NCI-H526 (cell line): ENCODE measurements at places on chromosomes 7 and 10.

GRCh38 chr10:45439873-45440272 is 65.9 kb downstream of the ALOX5 start:
- no peak for DNase-seq

GRCh38 chr7:124713086-124713485 is 52.5 kb downstream of the GPR37 start:
- DNase-seq = no peak

DNA sequence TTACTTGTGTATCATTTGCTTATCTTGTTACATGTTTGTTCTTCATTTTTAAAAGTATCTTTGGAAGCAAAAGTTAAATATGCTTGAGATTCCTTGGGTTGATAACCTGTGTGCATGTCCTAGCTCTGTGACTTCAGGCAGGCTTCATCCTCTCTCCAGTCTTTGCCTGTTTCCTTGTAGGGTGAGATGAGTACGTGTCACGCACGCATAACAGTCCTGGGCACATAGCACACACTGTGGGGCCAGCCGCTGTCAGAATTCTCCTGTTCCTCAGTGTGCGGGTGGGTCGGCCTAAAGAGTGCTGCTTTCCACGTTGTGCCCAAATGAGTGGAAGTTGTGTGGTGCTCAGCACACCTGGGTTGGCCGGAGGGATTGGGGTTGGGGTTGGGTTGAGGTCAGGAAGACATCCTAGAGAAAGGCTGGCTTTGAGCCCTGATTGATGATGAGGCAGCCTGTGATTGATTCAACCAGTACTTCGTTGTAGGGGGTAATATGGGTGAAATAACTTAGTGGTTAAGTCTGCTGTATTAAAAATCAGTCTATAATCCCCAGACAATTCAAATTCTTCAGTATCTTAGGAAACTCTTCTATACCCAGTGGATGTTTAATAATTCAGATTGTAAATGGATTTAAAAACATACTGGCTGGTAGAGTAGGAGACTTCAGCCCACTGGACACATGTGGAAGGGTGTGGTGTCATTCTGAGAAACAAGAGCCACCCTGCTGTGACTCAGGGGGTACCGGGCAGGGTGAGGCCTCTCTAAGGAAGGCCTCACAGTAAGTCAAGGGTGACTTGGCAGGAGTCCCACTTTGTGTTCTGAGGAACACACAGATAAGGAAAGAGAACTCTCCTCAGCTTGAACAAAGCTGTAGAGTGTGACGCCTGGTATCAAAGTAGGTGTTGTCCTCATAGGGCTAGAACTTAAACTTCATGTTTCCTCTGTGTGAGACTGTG is 54.8 kb downstream of the DAGLB start:
- no peak for DNase-seq

- DNase-seq = no peak
Measured at GRCh38 chr10:11118686-11119085, 101.0 kb downstream of the CELF2 start.

DNA sequence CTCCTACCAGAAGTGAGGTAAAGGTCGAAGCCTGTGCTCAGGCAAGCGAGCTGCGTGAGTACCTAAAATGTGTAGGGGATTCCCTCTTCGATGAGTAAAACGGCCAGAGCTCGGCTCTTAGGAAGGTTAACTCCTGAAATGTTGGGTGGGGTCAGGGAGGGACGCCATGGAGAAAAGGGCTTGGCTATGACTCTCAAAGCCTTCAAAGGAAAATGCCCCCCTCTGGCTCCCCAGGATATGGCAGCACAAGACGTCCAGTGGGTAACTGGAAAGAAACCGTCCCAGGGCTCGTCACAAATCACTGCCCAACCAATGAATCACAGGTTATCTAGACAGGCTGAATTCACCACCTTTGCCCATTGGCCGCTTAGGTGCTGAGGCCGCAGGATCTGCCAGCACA is 58.0 kb downstream of the CALML3 start:
- DNase-seq = no peak

- no peak for DNase-seq
Measured at GRCh38 chr10:89301232-89301631, 614 bp upstream of the IFIT2 start.

- DNase-seq = no peak
Measured at GRCh38 chr10:42491001-42491592, 147.3 kb downstream of the ZNF33B start.

- DNase-seq = no peak
Measured at GRCh38 chr10:6819301-6819700, 239.2 kb upstream of the PRKCQ start.

DNA sequence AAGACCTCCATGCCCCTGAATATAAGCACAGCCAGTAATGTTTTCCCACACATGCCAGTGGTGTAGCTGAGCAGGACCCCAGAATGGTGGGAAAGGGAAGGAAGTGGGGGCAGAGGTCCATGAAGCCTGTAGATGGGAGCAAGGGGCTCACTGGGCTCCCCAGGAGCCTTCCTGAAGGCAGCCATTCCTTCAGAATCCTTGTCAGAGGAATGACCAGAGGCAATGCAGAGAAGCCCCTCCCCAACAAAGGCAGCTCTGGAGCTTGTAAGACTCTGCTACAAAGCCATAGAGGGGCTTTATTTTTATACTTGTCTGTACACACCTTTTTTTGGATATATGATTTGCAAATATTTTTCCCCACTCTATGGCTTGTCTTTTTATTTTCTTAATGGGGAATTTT is 165.0 kb upstream of the TCF7L2 start:
- no peak for DNase-seq

DNA sequence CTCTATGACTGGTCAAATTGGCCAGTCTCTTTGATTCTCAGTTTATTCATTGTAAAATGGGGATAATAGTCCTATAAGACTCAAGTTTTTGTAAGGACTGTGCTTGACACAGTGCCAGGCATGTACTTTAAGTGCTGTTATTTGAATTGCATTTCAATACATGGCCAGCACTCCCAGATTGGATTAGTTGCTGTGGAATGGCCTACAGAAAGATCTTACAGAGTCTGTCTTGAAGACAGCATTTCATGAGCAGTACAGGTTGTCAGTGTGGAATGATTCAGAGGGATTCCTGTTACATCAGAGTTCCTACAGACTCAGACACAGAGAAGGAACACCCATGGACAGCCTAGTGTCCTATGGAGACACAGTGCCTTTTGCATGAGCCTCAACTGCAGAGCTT is 238.1 kb upstream of the BMPER start:
- no peak for DNase-seq

DNA sequence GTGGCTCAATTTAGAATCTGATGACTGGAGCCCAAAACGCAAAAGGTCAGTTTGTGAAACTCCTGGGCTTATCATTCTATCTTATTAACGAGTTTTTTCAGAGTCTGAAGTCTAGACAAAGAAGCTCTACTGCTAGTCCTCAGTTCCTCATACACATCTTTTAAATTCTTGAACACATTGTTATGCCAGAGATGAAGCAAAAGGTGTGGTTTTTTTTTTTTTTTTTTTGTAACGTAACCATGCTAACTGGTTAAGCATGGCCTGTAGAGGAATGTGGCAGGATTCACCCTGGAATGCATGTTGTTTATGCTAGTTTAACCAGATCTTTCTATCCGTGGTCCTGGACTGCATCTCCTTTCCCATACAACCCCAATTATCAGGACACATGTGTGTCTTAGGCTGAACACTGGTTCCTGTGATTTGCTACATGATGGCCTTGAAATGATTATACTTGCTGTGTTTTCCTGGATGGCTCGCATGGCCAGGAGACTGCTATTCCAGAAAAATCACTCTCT is 79.3 kb upstream of the MDFIC start:
- no peak for DNase-seq

GRCh38 chr7:88321694-88322093 is 15.0 kb upstream of the STEAP4 start:
- DNase-seq = no peak

- no peak for DNase-seq
Measured at GRCh38 chr10:338171-339037, 203.1 kb downstream of the ZMYND11 start.

GRCh38 chr10:117373823-117374505 is 1.3 kb downstream of the PDZD8 start:
- peak; percentile 25 for DNase-seq

DNA sequence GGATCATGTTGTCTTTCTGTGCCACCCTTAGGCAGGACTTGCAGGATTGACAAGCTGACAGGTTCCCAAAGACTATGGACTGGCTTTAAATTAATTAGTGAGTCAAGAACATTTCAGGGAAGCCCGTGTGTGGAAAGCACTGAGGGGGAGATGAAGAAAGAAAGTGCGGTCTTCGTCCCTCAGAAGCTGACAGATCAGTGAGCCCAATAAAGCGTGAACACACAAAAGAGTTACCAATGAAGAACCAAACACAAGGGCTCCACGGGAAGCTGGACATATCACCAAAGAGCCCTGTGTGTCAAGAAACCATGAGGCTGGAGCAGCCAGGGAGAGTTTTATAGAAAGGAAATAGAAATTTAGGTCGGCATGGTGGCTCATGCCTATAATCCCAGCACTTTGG is 725.8 kb downstream of the PARD3 start:
- no peak for DNase-seq
